ENCODE measurements at places on chromosomes 6 and 20.

- DNase-seq = peak; percentile 63
- H3K36me3 ChIP-seq = no peaks in the 10 kb centered on the region
- H3K27ac ChIP-seq = peak overlapping the region; percentile 62
- no peak overlapping the region for H3K4me3 ChIP-seq
- no peaks in the 10 kb centered on the region for H3K27me3 ChIP-seq
Measured at GRCh38 chr6:90369024-90369519, 72.4 kb upstream of the BACH2 start.

DNA sequence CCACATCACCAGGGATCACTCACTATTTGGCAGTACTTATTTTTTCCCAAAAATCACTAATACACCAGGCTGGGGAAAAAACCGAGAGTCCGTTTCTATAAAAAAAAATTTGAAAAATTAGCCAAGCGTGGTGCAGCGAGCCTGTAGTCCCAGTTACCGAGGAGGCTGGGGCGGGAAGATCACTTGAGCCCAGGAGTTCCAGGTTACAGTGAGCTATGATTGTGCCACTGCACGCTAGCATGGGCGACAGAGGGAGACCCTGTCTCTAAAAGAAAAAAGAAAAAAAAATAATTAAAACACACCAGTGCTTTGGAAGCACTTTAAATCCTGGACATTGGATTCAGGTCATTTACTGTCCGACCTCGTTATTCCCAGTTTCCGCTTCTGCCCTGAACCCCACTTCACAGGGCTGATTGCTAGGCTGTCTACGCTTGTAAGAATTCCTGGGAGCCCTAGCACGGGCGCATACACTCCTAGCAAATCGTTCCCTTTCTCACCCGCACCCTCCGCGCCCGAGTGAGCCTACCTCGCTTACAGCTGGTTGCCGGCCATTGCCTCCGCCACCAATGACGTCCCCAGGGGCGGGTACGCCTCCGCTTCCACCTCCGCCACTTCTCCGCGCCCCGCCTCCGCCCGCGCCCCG, at the start of gene TPMT:
Gene TPMT (minus strand): TSS at position 571 of the 643 bp plus-strand sequence. CDS start 5,950 bp downstream, outside the sequence.
- no peaks in the 10 kb centered on the region for H3K36me3 ChIP-seq
- no peaks in the 10 kb centered on the region for H3K27me3 ChIP-seq
- peak within 1 kb of the TSS; percentile 99 for H3K4me3 ChIP-seq
- peaks cover 22% of the 10 kb centered on the region for H3K4me1 ChIP-seq

GRCh38 chr20:37342231-37343177, 3.4 kb upstream of the SRC start:
- no peaks in the 10 kb centered on the region for H3K36me3 ChIP-seq
- no peak overlapping the region for H3K27ac ChIP-seq
- H3K27me3 ChIP-seq = no peaks in the 10 kb centered on the region
- no peak overlapping the region for H3K4me3 ChIP-seq
- no peak for DNase-seq

DNA sequence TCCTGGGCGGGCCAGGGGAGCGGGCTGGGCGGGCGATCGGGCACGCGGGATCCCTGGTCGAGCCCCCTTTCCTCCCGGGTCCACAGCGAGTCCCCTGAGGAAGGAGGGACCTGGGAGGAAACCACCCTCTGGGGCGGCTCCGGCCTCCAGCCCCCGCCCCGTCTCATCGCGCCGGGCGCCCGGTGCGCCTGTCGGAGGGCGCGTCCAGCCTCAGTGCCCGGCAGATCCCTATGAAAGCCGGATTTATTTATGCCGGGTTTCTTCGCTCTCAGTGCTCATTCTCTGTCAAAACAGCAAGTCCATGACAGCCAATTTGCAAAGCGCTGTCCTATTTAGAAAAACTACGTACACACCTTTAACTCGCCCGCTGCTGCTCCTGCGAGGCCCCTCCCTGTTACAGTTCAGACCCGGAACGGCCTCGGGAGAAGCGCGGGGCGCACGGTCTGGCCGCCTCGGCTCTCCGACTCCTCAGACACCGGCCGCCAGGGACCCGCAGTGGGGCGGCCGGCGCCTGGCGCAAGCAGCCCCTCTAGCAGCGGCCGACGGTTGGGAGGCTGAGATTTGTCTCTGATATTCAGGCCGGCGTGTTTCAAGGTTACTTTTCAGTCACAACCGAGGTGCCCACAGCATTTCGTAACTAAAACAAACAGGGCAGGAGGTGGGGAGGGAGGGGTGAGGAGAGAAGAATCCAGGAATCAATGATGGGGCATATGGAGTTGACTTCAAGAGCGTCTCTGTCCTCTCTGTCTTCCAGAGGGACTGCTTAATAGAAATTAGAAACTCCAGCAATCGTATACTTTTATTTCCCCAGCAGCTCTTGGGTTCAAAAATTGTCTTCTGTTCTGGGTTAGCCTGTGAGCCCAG, 782 bp upstream of the FOXA2 start:
- peaks cover 4% of the 10 kb centered on the region for H3K27me3 ChIP-seq
- H3K27ac ChIP-seq = no peak overlapping the region
- no peak for DNase-seq
- no peaks in the 10 kb centered on the region for H3K36me3 ChIP-seq

- no peak for DNase-seq
- H3K27ac ChIP-seq = no peak overlapping the region
- H3K36me3 ChIP-seq = no peaks in the 10 kb centered on the region
Measured at GRCh38 chr20:16639027-16639941, 66.0 kb upstream of the KIF16B start.

- no peaks in the 10 kb centered on the region for H3K36me3 ChIP-seq
- H3K27ac ChIP-seq = no peak overlapping the region
- H3K4me3 ChIP-seq = no peak overlapping the region
- H3K4me1 ChIP-seq = peaks cover 4% of the 10 kb centered on the region
- DNase-seq = no peak
Measured at GRCh38 chr6:12537389-12537788, 179.2 kb upstream of the PHACTR1 start.

Data from thoracic aorta (tissue), 2 donors.